ENCODE measurements at places on chromosomes 3 and 15. TPM values are rescaled to one million over a fixed set of nuclear protein-coding genes. Genes with fewer than 3 reads are reported as not detected.

The ZMYND10 gene
- total RNA-seq = 2.7 TPM

The C3orf80 gene
- not detected for total RNA-seq

The KBTBD13 gene
- not detected for total RNA-seq

The BMF gene
- total RNA-seq = 24.6 TPM

The SEMA3G gene
- total RNA-seq = 0.06 TPM

The MORF4L1 gene
- total RNA-seq = 268 TPM

The RPS17 gene
- 1,514 TPM for total RNA-seq

The IQCF5 gene
- not detected for total RNA-seq

The MYO9A gene
- 24.1 TPM for total RNA-seq

The AHSG gene
- not detected for total RNA-seq

Measured in activated naive CD8-positive, alpha-beta T cell treated with anti-CD3 and anti-CD28 coated beads, Interleukin-2, amount 10 ng/mL, durations not matched to agents 7 days and 5 days (primary cell).